ENCODE measurements at places on chromosomes 16 and 17. TPM values are rescaled to one million over a fixed set of nuclear protein-coding genes. Genes with fewer than 3 reads are reported as not detected.

Gene UTS2R
- total RNA-seq, result not detected

Gene CDC6
- 26.9 TPM for total RNA-seq

Gene UQCRC2
- 113 TPM for total RNA-seq

Gene KIF18B
- 35.8 TPM for total RNA-seq

Gene CES2
- total RNA-seq, result 54.3 TPM

Gene CLEC18B
- 20.9 TPM for total RNA-seq

Gene TLCD1
- total RNA-seq, result 9.6 TPM

Gene CENPT
- total RNA-seq, result 40.6 TPM

Gene CDC42EP4
- total RNA-seq, result 56.9 TPM

Gene TP53TG3
- total RNA-seq, result not detected

Gene GNAO1
- under 0.01 TPM for total RNA-seq

Gene CACNG4
- not detected for total RNA-seq

Gene ATP1B2
- not detected for total RNA-seq

Gene ZNF232
- 5.6 TPM for total RNA-seq

Gene ZNF205
- total RNA-seq, result 15.8 TPM

Gene TBC1D28
- total RNA-seq, result not detected

Gene HOXB3
- 16.0 TPM for total RNA-seq

Gene LPO
- not detected for total RNA-seq

Gene STX1B
- 0.63 TPM for total RNA-seq

Gene ANKRD40CL
- not detected for total RNA-seq

Measured in mesangial cell (primary cell).